Progenitor cell of endocrine pancreas (in vitro differentiated cells): ENCODE measurements at places on chromosomes 3 and 15. TPM values are rescaled to one million over a fixed set of nuclear protein-coding genes. Genes with fewer than 3 reads are reported as not detected.
A peak's percentile ranks its signal among the peaks of the same experiment; 100 is the strongest.

TGM5 gene
- not detected in 2 replicates for total RNA-seq

RPUSD2 gene
- total RNA-seq = 11.5 and 13.2 TPM in 2 replicates

ANKRD63 gene
- total RNA-seq = not detected in 2 replicates

SELENOS gene
- total RNA-seq = 44.7 and 51.9 TPM in 2 replicates

GTF2A2 gene
- 107 and 109 TPM in 2 replicates for total RNA-seq

ITPKA gene
- total RNA-seq = 0.89 and 1.0 TPM in 2 replicates

NANOGP8 gene
- 0.36 and 0.75 TPM in 2 replicates for total RNA-seq

CEMIP gene
- 0.77 and 1.3 TPM in 2 replicates for total RNA-seq

GRCh38 chr15:70547846-70548487, 215.4 kb downstream of the UACA start:
- H3K4me1 ChIP-seq = peaks cover 6% of the 10 kb centered on the region
- H3K27me3 ChIP-seq = peaks cover 14% of the 10 kb centered on the region
- no peak overlapping the region for H3K27ac ChIP-seq
- no peak for DNase-seq
- H3K36me3 ChIP-seq = no peaks in the 10 kb centered on the region

DNA sequence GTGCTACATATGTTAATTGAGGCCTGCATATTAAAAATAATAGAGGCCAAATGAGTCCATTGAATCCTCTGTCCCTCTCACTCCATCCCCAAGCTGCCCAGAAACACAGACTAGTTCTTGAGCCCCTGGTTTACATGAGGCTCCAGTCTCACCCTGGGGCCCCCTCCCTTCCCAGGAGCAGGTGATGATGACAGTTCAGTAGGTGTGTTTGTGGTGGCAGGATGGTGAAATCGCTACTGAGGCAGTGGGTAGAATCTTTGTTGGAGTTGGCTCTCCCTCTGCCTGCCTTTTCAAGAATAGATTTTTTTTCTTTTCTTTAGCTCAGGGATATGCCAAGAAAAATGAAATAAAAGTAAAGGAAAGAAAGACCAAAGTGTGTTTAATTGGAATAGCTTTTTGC, 288.7 kb downstream of the EPHB1 start:
- H3K36me3 ChIP-seq = no peaks in the 10 kb centered on the region
- H3K27me3 ChIP-seq = peaks cover 16% of the 10 kb centered on the region
- no peak for DNase-seq
- no peaks in the 10 kb centered on the region for H3K4me1 ChIP-seq

DNA sequence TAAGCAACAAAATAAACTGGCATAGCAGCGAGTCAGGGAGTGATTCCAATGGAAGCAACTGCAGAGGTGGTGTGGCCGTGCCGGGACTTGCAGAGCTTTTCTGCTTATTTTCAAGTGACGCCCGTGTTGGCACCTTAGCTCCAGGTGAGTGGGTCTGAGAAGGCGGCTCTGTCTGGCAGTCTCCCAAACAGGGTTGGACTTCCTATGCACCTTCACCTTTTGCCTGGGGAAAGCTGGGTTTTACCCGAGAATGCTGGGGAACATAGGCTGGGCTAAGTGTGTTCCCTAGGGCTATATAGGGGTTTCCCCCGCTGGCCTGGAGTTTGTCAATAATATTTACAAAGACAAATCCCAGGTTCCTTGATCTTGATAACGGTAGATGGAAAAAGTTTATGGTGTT, 179.9 kb upstream of the TBL1XR1 start:
- peaks cover 2% of the 10 kb centered on the region for H3K27me3 ChIP-seq
- peaks cover 1% of the 10 kb centered on the region for H3K4me1 ChIP-seq
- no peak overlapping the region for H3K4me3 ChIP-seq
- H3K36me3 ChIP-seq = peaks cover 1% of the 10 kb centered on the region
- no peak overlapping the region for H3K27ac ChIP-seq

DNA sequence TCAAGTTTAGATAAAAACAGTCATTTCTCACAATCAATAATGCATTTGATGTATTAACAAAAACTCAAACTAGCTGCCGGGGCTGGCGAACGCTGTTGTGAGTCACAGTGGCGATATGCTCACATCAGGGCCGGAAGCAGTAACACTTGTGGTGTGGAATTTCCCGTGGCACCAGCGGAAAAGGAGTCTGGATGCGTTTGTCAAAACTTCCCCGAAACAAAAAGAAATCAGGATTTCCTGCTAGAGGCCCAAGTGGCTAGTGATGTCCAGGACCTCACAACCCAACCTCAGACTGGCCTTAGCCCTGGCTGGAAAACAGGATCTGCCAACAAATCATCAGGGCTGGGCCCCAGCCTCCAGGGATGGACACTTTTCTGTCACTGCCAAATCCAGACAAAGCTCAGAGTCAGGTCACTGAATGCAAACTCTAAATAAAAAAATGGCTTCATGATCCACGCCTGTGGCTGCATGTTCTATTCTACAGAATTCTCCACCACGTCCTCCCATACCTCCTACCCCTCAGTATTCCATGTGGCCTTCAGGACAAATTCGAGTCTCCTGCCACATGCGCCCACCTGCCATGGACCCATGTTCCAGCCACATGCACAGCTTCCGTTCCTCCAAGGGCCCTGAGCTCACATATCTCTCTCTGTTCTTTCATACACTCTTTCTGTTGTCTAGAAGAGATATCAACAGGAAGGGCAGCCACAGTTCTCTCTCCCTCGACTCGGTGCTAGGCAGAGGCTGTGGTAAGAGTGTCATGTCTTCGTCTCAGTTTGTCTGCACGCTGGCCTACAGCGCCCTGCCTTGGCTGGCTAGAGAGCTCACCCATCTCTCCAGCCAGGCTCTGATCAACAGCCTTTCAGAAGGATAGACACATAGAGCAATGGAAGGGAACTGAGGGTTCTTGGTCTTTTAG, 35.4 kb downstream of the EHD4 start:
- no peaks in the 10 kb centered on the region for H3K27me3 ChIP-seq
- no peak for DNase-seq
- H3K27ac ChIP-seq = no peak overlapping the region

DNA sequence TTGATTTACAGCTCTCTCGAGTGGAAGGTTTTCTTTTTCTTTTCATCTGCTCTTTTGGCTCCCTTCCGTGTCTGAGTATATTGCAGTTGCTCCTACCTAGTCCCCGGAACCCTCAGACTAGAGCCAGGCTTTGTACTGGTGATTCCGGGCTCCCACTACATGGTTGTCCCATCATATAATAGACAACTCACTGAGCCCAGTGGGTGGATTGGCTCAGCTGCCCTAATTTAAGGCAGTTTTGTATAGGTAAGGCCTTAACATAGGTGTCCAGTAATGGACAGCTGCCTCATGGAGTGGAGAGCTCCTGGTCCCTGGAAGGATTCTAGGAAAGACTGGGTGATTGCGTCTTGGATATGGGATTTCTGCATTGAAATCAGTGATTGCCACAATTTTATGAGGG, 58.0 kb downstream of the KY start:
- no peak for DNase-seq
- no peaks in the 10 kb centered on the region for H3K27me3 ChIP-seq
- H3K27ac ChIP-seq = no peak overlapping the region
- H3K4me1 ChIP-seq = peaks cover 8% of the 10 kb centered on the region

DNA sequence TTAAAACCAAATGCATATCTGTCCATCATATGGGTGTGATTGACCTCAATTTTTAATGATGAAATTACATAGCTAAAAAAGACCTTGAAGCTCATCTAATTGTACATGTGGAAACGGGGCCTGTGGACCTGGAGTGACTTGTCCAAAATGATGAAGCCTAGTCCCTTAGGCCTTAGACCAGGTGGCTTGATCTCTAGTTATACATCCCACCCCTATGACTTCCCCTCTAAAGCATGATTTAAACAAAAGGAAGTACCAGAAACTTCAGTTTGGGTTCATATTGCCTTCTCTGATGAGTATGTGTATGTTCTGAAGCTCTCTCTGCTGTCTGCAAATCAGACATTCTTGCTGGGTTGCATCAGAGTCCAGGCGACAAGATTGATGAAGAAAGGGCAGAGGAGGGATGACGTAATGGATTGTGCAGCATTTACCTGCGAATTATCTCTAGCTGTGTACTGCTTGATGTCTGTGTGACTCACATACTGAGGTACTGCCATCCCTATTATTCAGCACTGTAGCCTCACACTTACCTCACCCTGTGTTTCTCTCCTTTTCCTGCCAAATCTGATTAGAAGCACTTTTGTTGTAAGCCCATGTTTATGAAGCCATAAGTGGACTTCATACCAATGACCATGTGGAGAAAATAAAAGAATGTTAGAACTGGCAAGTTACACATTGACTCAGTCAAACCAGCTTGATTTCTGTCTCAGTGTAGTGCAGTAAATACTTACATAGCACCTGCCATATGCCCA, 111.5 kb downstream of the FILIP1L start:
- H3K4me1 ChIP-seq = peaks cover 48% of the 10 kb centered on the region
- peak overlapping the region; percentile 95 for H3K27ac ChIP-seq
- H3K36me3 ChIP-seq = peaks cover 3% of the 10 kb centered on the region
- no peak for DNase-seq
- H3K27me3 ChIP-seq = no peaks in the 10 kb centered on the region

DNA sequence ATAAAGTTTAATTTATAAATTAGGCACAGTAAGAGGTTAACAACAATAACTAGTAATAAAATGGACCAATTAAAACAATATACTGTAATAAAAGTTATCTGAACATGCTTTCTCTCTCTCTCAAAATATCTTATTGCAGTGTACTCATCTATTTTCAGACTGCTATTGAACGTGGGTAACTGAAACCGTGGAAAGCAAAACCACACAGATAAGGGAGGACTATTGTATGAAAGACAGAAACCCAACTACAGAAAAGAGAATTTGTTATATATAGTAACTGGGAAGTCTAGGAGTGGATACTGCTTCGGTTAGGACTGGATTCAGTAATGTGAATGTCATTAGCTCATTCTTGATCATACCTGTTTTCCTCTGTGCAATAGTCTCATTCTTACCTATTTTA, 119.3 kb upstream of the DAZL start:
- H3K4me3 ChIP-seq = no peak overlapping the region
- DNase-seq = no peak
- no peak overlapping the region for H3K27ac ChIP-seq
- no peaks in the 10 kb centered on the region for H3K27me3 ChIP-seq

- peaks cover 3% of the 10 kb centered on the region for H3K4me1 ChIP-seq
- no peaks in the 10 kb centered on the region for H3K27me3 ChIP-seq
- no peak overlapping the region for H3K4me3 ChIP-seq
- peak overlapping the region; percentile 54 for H3K27ac ChIP-seq
- peaks cover 9% of the 10 kb centered on the region for H3K36me3 ChIP-seq
Observed at GRCh38 chr3:42092006-42092405, 849 bp downstream of the TRAK1 start.

- DNase-seq = no peak
- no peaks in the 10 kb centered on the region for H3K36me3 ChIP-seq
- H3K4me1 ChIP-seq = no peaks in the 10 kb centered on the region
- peaks cover 12% of the 10 kb centered on the region for H3K27me3 ChIP-seq
- H3K4me3 ChIP-seq = no peak overlapping the region
Observed at GRCh38 chr3:141006344-141006743, 44.8 kb upstream of the SPSB4 start.

GRCh38 chr3:6605227-6605626, 255.7 kb upstream of the GRM7 start:
- no peaks in the 10 kb centered on the region for H3K36me3 ChIP-seq
- H3K27ac ChIP-seq = no peak overlapping the region
- H3K27me3 ChIP-seq = no peaks in the 10 kb centered on the region
- no peak for DNase-seq

GRCh38 chr15:60649845-60650548, 171.1 kb upstream of the ICE2 start:
- H3K4me1 ChIP-seq = peaks cover 10% of the 10 kb centered on the region
- no peak for DNase-seq
- H3K27me3 ChIP-seq = peaks cover 2% of the 10 kb centered on the region

- no peak for DNase-seq
- peaks cover 2% of the 10 kb centered on the region for H3K27me3 ChIP-seq
- H3K4me1 ChIP-seq = peaks cover 6% of the 10 kb centered on the region
- H3K4me3 ChIP-seq = no peak overlapping the region
- no peak overlapping the region for H3K27ac ChIP-seq
Observed at GRCh38 chr3:134279466-134279865, 28.8 kb upstream of the RYK start.

GRCh38 chr3:77038930-77039605, 831 bp upstream of the ROBO2 start:
- peak overlapping the region; percentile 93 for H3K27ac ChIP-seq
- no peak for DNase-seq
- H3K4me1 ChIP-seq = peaks cover 26% of the 10 kb centered on the region
- peak overlapping the region; percentile 83 for H3K4me3 ChIP-seq
- no peaks in the 10 kb centered on the region for H3K36me3 ChIP-seq
- no peaks in the 10 kb centered on the region for H3K27me3 ChIP-seq

DNA sequence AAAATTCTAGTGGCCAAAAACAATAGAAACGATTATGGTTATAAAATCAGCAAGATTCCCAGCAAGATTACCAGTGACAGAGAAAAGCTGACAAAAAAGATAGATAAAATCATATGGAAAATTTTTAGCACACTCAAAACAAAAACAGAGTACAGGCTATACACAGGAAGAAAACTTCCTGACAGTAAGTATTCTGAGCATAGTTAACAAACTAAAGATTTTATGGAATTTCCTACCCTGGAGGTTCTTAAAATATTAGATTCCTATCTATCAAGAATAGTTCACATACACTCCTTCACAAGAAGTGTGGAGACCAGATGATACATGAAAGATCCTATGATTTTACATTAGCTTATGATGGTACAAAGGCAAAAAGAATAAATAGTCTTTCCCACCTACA, 50.8 kb downstream of the ZNF148 start:
- H3K36me3 ChIP-seq = peaks cover 5% of the 10 kb centered on the region
- H3K4me3 ChIP-seq = no peak overlapping the region
- H3K4me1 ChIP-seq = no peaks in the 10 kb centered on the region

- H3K36me3 ChIP-seq = peaks cover 2% of the 10 kb centered on the region
- H3K27ac ChIP-seq = peak overlapping the region; percentile 11
- H3K4me1 ChIP-seq = peaks cover 11% of the 10 kb centered on the region
- no peak for DNase-seq
Observed at GRCh38 chr3:47485812-47486211, 10.1 kb upstream of the SCAP start.
